Hematopoietic multipotent progenitor cell treated with erythropoietin and hydrocortisone succinate and interleukin-3 and kit ligand, for 6 days (in vitro differentiated cells): ENCODE measurements at places on chromosomes 6 and 20.

- DNase-seq: no peak
Measured at GRCh38 chr20:14582855-14583254, 245.4 kb upstream of the FLRT3 start.

- no peak for DNase-seq
Measured at GRCh38 chr20:59726281-59726595, 121.9 kb downstream of the PHACTR3 start.

DNA sequence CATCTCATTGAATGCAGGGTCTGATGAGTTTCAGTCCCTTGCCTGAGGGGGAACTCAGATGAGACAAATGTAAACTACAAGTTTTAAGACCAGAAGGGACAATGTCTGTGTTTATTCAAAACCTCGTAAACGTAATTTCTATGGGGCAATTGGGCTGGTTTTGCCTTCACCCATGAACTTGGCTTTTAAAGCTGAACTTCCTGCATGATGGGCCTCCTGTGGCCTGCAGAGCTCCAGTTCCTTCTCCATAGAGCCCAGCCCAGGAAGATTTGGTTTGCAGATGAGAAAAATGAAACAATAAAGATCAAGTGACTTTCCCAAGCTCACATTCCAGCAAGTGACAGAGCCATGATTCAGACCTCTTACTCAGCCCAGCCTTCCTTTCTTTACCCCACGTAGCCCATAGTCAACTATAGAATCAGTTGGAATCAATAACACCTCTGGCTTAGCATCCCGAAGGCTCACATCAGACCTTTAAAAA lies 612.3 kb downstream of the UTRN start:
- DNase-seq: no peak

DNA sequence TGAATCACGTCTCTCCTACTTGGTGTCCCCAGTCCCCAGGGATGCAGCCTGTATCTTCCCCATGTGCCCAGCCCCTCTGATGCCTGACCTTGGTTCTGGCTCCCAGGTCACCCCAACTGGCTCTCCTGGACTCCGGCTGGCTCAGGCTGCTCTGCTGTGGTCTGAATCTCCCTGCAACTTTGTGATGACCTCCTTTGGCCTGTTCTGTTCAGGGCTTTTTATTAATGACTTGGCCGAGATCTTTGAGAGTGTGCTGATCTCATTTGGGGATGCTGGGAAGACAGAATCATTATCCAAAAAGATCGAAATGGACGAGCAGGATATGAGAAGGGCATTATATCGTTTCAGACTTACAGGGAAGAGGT lies 67.4 kb downstream of the IGF2R start:
- no peak for DNase-seq

DNA sequence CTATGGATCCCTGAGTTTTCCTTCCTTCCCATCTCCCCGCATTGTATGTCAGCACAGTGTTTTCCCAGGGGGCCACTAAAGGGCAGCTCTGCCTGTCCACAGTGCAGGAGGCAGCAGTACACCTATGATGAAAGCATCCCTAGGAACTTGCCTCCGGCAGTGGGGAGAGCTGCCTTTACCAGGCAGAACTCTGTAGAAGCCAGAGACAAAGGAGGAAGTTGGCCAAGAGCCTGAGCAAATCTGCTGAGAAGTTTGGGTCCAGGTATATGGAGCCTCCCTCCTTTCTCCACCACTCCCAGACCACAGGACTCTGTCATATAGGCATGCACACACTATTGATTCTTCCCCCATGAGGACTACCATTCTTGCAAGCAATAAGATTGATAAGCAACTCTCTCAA lies 282.7 kb downstream of the TBC1D7 start:
- DNase-seq: peak; percentile 28

GRCh38 chr6:127266178-127266891 lies at the start of gene RNF146:
Gene RNF146, plus strand, starts transcription at chr6:127266864. Its CDS starts 13,475 bp downstream, at chr6:127280339.
- DNase-seq: peak; percentile 91

DNA sequence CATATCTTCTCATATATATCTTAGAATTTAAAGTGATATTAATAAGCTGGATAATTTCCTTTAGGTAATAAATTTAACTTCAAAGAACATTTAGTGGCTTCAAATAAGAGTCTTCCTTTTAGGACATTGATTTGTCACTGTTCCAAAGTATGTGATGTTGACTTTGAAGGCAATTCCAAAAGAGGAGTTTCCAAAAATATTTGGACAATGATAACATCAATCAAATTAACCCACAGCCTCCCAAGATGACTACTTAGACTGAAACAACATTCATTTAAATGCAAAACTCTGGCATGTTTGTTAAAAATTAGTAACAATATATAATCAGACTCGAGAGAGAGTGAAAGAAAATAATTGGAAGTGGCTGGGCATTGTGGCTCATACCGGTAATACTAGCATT lies 211.1 kb downstream of the OGFRL1 start:
- no peak for DNase-seq

- DNase-seq: no peak
Measured at GRCh38 chr20:25160467-25160866, 35.0 kb upstream of the ENTPD6 start.

DNA sequence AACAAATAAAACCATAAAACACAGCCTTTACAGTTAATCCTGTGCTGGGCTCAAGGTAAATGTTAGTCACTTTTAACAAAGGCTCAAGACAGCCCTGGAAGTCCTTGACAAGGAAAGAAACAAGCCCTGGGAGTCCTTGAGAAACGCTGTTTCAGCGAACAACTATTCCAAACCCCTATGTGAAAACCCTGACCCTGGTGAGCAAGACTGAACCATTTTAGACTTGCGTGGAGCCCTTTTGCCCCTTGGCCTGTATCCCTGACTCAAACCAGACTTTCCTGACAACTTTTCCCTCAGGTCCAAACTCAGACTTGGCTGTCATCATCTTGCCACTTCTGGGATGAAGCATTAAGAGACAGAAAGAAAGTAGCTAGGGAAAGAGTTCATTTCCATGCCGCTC lies 180.4 kb downstream of the AIG1 start:
- DNase-seq: no peak

DNA sequence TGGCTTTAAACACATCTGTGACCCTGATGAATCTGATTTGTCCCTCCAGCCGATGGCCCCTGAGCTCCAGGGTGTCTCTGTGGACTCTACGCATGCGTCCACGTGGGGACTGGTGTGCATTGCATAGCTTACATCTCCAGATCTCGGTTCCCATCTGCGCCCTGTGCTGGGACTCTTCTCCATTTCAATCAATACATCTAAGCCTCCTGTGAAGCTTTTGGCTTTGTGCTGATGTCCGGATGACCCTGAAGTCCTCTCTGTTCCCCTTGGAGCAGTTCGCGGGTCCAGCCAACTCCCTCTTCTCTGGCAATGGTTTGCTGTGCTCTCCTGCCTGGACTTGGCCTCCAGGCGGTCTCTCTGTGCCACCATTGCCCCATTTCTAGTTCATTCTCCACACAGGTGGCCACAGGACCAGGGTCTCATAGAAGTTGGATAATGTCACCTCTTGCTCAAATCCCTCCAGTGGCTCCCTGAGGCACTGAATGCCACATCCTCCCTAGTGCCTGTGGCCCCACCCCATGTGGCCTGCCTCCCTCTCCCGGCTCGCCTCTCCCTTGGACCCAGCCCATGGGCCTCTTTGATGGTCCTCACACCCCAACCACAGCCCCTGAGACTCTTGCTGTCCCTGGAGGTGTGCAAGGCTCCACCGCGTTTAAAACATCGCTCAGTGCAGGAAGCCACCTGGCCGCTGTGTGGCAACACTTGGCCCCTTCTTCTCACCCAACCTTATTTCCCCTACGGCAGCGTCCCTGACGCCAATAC lies 155.4 kb downstream of the SYCP2 start:
- DNase-seq: no peak

DNA sequence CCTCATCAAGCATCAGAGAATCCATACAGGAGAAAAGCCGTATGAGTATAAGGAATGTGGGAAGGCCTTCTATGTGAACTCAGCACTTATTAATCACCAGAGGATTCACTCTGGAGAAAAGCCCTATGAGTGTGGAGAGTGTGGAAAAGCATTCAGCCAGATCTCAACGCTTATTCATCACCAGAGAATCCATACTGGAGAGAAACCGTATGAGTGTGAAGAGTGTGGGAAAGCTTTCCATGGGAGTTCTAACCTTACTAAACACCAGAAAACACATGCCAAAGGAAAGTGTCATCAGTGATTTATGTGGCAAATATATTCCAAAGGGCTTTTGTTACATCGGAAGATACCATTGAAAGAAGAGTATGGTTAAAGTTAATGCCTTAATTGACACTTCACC lies 25.4 kb downstream of the ZKSCAN8 start:
- DNase-seq: no peak

- DNase-seq: no peak
Measured at GRCh38 chr6:341914-342831, 49.4 kb upstream of the IRF4 start.

GRCh38 chr6:3363296-3364025 lies 93.4 kb downstream of the SLC22A23 start:
- peak; percentile 49 for DNase-seq

DNA sequence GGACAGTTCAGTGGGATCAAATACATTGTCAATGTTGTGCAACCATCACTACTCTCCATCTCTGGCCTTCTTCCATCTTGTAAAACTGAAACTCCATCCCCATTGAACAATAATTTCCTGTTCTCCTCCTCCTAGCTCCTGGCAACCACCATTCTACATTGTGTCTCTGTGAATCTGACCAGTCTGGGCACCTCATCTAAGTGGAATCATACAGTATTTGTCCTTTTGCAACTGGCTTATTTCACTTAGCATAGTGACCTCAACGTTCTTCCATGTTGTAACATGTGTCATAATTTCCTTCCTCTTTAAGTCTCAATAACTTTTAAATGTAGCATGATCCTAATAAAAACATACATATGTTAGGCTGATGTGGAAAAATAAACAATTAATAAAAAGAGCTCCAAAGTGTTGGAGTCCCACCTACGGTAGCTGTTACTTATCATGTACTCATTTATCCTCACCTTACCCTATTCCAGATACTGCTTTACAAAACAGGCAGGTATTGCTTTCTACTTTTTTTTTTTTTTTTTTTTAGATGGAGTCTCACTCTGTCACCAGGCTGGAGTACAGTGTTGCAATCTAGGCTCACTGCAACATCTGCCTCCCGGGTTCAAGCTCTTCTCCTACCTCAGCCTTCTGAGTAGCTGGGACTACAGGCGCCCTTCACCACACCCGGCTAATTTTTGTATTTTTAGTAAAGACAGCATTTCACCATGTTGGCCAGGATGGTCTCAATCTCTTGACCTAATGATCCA lies 91.9 kb downstream of the TNFAIP3 start:
- peak; percentile 71 for DNase-seq

DNA sequence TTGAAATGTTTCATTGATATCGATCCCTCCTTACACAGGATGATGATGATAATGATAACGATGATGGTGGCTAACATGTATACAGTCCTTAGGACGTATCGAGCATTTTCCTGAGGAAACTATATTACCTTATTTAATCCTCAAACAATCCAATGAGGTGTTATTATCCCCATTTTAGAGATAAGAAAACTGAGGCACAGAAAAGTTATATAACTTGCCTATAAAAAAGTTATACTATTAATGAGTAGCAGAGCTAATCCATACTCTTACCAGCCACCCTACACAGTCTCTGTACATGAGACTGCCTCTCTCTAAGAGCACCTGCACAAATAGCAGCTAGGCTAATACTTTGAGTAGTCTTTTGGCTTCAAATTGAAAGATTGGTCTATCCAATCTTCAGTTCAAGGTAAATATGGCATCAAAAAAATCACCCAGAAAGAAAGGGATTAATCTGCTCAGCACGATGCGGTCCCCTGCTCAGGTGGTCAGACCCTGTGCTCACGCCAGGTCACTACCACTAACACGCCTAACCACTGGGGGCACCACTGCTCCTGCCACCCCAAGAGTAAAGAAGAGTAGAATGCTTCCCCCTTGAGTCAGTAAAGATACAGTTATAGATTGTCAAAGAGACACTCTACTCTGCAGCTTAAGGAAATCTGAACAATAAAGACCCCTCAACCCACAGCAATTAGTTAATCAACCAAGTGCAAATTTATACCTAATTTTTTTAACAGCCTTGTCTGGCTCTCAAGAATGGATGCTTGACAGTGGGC lies 15.0 kb downstream of the GABBR1 start:
- peak; percentile 29 for DNase-seq

GRCh38 chr6:3237761-3238662 lies 10.6 kb upstream of the TUBB2B start:
- DNase-seq: no peak

- DNase-seq: no peak
Measured at GRCh38 chr6:107819964-107820337, 4.2 kb downstream of the SCML4 start.

GRCh38 chr6:23650676-23651075 lies 475.3 kb upstream of the NRSN1 start:
- no peak for DNase-seq

GRCh38 chr20:33521461-33521860 lies 31.6 kb downstream of the CBFA2T2 start:
- no peak for DNase-seq

DNA sequence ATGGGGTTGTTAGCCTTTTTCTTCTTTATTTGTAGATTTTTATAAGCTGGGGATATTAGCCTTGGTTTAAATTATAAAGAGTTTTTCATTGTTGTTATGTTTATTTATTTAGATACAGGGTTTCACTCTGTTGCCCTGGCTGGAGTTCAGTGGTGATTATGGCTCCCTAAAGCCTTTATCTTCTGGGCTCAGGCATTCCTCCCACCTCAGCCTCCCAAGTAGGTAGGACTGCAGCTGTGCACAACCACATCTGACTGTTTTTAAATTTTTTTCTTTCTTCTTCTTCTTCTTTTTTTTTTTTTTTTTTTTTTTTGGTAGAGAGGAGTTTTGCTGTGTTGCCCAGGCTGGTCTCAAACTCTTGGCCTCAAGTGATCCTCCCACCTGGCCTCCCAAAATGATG lies 80.9 kb downstream of the UBE3D start:
- DNase-seq: peak; percentile 41

DNA sequence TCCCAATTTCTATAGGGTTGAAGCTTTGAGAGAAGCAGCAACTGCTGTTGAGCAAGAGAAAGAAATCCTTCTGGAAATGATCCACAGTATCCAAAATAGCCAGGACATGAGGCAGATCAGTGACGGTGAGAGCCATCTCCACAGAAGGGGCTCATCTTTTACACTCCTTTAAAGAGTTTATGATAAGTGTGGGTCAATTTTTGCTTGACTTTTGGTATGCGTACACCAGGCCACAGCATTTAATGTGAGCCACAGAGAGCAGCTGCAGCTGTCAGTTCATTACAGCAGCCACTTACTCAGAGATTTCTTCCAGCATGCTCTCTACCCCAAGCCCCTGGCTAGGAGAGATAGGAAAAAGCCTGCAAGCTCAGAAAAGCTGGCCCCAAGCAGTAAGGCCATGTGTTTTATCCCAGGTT lies 9.9 kb downstream of the BAG2 start:
- peak; percentile 46 for DNase-seq
